ENCODE measurements at places on chromosomes 5 and 9. TPM values are rescaled to one million over a fixed set of nuclear protein-coding genes. Genes with fewer than 3 reads are reported as not detected.

DNA sequence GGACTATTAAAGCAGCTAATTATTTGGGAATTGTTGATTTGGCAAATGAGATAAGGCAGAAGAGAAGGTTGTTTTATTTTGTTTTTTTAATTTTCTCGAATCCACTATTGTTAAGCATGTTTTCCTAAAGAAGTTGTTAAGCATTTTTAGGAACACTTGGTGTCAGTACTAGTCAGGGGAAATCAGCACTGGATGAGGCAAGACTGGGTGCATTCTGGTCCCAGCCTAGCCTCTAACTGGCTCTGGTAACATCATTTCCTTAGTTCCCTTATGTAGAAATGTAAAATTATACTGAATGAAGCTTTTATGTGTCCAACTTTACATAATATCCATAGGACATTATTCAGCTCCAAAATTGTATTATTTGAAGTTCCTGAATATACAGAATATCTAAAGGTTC is 196.1 kb downstream of the PCSK5 start:
- DNase-seq: no peak

- no peak for DNase-seq
These were observed 197.6 kb downstream of the KDM4C start for GRCh38 chr9:6955251-6955921.

GRCh38 chr5:79697222-79698170 is 7.9 kb downstream of the CMYA5 start:
- no peak for DNase-seq

DNA sequence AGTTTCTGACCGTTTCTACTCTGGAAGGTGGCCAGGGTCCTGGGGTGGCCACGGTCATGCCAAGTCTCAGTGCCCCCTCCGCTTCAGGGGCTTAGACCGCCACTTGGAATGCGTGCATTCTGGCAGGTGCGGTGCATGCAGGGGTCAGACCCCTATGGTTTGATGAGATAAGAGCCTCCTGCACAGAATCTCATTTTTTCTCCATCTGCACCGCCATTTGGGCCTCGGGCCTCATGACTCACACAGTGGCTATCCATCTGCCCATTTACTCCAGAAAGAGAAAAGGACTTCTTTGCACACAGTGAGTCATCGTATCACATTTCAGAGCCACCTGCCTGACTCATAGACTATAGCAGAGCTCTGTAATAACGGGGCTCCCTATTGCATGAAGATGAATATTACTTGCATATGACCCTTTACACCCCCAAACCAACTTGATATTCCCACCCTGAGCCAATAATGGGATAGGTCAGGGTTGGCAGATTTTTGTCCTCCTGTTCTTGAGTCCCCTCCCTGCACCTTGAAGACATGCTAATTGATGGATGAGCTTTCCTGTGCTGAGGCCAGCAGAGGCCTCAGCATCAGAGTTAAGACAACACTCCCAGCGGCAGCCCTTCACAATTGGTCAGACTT is 157.4 kb downstream of the NR3C1 start:
- DNase-seq: no peak

DNA sequence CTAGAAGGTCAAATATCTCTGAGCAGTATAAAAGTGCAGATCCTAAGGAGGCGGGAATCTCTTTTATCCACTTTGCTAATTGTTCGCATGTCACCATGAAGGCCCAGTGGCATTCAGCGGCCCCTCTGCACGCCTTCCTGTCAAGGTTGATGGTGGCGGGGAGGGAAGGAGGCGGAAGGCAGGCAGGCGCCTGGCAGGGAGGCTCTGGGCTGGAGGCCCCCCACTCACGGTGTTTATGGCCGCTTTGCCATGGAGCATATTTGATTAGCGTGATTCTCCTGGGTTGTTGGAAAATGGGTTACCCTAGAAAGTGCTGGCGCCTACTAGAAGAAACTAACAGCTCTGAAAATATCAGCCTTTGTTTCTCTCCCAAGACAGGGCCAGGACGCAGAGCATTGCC is 209.6 kb downstream of the FSTL4 start:
- DNase-seq: no peak

DNA sequence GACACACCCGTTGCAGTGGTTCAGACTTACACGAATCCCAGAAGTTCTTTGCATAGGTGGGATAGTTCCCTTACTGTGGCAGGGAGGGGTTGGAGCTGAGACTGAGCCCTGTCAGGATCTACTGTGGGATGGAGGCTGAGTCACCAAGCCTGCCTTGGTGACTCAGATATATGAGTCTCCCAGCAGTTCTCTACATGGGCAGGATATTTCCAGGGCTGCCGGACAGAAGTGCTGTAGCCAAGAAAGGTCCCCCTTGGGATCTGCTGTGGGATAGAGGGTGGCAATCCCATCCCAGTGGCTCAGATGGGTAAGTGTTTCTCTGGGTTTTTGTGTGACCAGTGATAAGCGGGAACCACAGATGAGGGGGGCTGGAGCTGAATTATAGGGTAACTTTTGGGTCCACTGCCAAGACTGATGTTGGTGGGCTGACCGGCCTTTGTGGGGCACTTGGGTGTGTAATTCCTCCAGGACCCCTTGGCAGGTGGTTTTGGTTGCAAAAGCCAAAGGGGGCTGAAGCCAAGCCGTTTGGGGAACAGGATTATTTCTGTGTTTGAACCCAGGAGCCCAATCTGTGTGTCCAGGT is 18.7 kb downstream of the XRCC4 start:
- no peak for DNase-seq

DNA sequence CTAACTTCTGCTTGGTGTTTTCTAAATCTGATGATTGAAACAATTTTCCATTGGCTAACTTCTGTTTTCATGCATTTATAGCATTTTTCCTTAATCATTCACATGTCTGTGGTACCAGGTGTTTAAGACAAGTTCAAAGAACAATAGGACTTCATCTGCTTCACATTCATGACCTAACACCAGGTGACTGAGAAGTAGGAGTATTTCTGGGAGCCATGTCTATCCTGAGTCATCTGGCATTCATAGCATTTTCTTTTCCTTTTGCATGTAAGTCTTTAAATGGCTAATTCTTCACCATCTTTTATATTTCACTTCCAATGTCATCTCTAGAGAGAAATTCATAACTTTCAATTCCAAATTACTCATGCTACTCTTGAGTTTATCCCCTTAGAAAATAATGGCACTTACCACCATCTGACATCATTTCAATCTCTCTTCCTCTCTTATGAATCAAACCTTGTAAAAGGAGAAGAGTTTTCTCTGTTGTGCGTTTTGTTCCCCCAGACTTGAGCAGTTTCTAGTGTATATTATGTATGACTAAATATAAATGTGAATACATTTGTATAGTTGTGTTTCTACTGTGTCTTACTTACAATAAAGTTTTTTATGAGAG is 1196.1 kb upstream of the CDH9 start:
- DNase-seq: no peak

- no peak for DNase-seq
These were observed 137.2 kb upstream of the FST start for GRCh38 chr5:53343187-53343586.

GRCh38 chr9:27722866-27723265 is 149.6 kb upstream of the C9orf72 start:
- no peak for DNase-seq

DNA sequence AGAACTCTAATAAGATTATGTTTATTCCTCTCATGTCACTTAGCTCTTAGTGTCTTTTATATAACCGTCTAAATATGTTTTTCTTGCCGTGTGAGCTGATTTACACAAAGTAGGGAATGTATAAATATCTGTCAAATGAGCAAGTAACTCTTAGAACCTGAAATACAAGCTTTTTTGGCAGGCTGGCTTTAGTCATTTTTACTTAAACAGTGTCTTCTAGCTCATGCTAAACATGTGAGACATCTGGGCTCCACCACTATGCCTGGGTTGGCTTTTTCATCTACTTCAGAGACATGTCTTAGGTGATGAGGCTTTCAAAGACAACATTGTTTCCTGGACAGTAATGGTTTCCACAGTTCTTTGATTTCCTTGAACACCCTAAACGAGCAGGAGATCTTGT is 137.2 kb upstream of the ZNF608 start:
- DNase-seq: no peak

DNA sequence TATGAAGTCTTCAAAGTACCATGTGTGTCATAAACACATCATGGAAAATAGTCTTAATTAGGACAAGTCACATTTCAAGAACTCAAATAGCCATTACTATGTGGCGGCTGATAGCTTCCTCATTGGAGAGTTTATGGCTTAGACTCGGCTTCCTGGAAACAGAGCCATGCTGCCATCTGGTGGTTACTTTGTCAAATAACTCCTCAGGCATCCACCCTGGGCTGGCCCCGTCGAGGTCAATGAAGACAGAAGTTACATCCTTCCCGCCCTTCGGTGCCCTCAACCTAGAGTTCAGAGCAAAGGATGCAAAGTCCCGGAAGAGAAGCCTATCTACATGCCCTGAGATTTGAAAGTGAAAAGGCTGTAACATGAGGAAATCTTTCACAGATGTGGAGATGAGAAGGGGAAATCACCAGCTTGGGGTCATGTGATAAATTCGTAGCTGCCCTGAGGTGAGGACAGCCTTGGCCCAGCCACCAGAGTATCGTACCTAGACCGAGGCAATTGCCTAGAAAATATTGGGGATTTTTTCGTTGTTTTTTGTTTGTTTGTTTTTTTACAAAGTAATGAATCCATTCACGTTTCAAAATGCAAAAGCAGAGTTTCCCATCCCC is 45.5 kb upstream of the ZNF169 start:
- DNase-seq: peak; percentile 73

DNA sequence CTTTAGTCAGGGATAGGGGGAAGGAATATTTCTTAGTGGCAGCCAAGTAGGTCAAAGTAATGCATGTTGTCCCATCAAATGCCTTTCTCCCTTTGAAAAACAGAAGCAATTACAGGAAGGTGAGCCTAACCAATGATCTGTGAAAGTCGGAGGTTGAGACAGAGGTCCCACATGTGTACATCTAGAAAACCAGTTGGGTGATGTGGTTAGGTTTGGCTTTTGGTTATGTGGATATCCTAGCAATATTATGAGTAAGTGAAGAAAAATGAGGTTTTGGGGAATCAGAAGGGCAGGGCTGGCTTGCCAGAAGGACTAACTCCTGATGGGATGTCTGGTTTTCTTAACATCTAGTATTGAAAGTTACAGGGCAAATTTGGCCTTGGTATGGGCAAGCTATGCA is 63.4 kb upstream of the PALM2AKAP2 start:
- no peak for DNase-seq

DNA sequence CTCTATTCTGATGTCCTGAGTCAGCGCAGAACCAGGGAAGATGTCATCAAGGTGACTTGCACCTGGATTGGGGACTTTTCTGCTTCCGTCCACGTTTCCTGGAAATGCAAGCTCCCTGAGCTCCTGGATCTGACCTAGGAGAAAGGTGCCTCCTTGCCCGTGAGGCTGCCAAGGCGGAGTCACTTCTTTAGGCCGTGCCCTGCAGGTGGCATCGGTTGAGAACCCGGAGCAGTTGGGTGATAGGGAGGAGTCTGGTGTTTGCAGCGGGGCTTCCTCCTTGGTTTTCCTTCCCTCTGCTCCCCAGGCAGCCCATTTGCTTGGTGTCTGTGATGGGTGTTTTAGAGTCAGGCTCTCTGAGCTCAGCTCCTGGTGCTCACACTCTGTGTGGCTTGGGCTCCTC is 15.2 kb downstream of the NANS start:
- no peak for DNase-seq

GRCh38 chr5:53386341-53386740 is 94.1 kb upstream of the FST start:
- no peak for DNase-seq

DNA sequence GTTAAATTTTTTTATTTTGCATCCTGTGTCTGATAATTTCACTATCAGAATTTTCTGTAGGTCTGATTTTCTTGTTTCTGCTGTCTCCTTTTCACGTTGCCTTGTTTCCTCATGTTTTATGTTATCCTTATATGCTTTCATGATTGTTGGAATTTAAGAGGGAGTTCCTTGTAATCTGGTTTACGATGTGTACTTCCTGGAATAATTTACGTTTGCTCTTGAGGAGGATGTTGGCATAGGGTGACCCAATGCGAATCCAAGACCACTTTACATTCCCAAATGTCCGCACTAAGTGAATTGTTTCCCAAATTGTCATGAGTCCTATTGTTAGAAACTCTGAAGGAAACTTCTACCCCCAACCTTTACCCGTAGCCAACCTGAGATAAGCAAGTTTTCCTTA is 80.3 kb downstream of the ADAMTSL1 start:
- no peak for DNase-seq

- DNase-seq: no peak
These were observed 164.3 kb downstream of the MUSK start for GRCh38 chr9:110832926-110833325.

DNA sequence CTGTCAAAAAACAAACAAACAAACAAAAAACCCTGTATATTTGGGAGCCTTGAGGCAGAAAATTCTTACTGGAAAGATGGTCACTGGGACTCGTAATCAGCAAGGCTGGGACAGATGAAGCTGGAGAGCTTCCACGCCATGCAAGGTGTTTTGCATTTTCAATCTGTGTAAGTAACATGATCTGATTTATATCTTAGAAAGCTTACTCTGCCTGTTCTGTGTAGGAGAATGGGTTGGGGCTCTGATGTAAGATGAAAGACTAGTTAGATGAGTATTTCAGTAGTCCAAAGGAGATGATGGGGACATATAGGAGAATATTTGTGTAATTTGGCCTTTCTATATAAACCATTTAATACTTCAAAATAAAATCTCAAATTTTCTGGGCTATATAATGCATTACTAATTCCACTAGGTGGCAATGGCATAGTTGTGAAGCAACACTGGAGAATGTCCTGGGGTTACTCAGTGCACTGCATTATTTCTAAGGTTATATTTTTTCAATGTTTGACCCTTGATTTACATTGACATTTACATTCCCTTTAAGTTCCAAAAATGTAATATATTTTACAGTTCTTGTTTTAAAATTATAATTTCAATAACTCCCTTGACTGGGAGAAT is 21.9 kb upstream of the FSD1L start:
- no peak for DNase-seq

The IFNA6 gene
- polyA plus RNA-seq: not detected

The PNPLA7 gene
- 2.5 TPM for polyA plus RNA-seq

The RGS7BP gene
- 7.8 TPM for polyA plus RNA-seq

The CTNND2 gene
- 2.7 TPM for polyA plus RNA-seq

The SPINK4 gene
- not detected for polyA plus RNA-seq

The IL5 gene
- 0.18 TPM for polyA plus RNA-seq

The SLC23A1 gene
- polyA plus RNA-seq: 17.0 TPM

The CCNJL gene
- polyA plus RNA-seq: 8.6 TPM

The RNF183 gene
- polyA plus RNA-seq: 5.7 TPM

The FAM78A gene
- polyA plus RNA-seq: 2.8 TPM

The LCN9 gene
- not detected for polyA plus RNA-seq

The MYO10 gene
- 42.5 TPM for polyA plus RNA-seq

The NR5A1 gene
- 0.06 TPM for polyA plus RNA-seq

The DOCK2 gene
- polyA plus RNA-seq: 2.7 TPM

The CCDC152 gene
- polyA plus RNA-seq: 13.4 TPM

The DDX4 gene
- polyA plus RNA-seq: not detected

All from right renal pelvis (tissue), 4 donors.